ENCODE measurements at places on chromosomes 5 and 9.

GRCh38 chr5:55096861-55097260, 5.6 kb upstream of the GZMA start:
- DNase-seq: no peak

- DNase-seq: no peak
Observed at GRCh38 chr9:133437753-133438531, 15.8 kb downstream of the ADAMTS13 start.

DNA sequence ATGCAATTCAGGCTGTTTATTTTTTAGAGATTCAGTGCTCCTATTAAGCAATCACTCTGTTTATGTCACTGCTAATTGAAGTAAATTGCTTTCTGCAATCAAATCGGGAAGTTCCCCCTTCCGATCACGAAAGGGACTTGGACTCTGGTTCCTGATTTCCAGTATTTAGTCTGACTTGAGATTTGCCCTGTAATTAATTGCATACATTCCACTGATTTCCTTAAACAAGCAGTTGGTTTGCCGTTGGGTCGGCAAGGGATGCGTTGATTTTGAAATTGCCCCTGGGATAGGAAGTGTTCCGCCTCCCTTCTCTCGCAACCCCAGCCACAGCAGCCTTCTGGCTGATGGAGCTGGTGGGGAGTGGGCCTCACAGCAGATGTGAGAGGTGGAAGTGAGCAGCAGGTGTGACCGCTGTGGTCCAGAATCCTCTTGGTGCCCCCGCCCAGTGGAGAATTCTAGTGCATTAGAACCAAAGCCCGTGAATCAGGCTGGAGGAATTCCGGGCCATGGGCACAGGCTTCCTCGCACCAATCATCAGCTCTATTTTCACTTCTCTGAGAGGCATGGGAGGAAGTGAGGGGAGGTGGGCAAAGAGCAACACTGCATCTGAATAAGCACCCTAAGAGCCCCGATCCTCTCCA, 102.5 kb downstream of the SPRY4 start:
- DNase-seq: no peak

GRCh38 chr5:3607541-3608181, 12.0 kb downstream of the IRX1 start:
- no peak for DNase-seq

DNA sequence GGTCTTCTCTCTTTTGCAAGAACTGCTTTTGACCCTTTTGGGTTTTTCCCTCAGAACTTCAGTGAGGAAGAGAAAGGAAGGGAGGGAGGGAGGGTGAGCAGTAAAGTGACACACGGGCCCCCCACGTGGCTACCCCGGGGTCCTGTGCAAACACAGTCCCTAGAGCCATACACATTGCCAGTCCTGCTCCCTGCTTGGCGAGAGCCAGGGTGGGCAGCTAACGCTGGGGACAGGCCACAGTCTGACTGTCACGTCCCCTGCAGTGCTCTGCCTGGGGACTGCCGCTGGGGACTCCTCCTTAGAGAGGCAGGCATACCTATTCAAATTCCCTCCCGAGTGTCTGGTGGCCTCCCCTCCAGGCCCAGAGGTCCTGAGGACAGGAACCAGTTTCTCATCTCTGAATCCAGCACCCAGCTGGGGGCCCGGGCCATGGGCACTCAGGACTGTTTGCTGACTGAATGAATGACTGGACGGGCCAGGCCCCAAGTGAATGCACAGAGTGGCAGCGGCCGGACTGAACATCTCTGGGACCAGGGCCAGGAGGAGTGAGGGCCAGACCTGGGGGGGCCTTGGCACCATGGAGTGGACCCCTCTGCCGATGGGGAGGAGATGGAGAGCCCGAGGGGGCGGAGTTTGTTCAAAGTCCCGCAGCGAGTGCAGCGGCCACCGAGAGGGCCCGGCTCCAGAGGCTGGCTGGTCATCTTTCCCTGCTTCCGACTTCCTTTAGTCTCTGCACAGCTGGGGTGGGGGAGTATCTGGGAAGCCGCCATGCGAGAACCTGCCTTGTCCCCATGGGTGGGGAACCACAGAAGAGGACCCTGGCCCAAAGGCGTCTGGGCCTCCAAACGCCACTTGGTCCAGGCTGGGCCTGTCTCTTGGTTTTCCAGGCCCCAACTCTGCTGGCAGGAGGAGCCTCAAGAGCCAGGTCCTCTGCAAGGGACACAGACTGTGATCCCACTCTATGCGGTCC, 5.8 kb downstream of the CCDC187 start:
- no peak for DNase-seq

DNA sequence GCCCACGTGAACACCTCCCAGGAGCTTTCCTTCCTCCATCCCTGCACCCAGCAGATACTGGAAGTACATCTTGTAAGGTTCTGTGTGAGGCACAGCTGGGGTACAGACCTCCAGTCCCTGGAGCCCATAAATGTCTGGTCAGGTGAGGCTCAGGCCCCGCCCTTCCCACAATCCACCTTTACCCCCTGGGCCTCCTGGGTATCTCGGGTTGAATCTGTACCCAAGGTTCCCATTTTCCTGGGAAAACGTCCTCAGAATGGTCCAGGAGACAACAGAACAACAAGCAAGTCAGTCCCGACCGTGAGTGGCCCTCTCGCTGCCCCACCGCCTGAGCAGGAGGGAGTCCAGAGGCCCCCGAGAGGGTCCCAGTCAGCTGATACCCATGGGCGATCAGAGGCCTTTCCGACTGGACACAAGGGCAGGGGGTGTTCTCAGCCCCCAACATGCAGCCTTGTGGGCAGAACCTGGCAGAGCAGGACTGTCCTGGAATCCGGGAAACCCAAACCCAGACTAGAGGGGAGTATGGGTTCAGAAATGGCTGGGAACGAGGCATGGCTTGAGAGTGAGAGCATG, 4.3 kb downstream of the SPATA31E1 start:
- DNase-seq: no peak

All from fibroblast of skin of scalp (primary cell).